ENCODE measurements at places on chromosomes 6 and 20.
A peak's percentile ranks its signal among the peaks of the same experiment; 100 is the strongest.

- DNase-seq, result no peak
Measured at GRCh38 chr20:9550283-9550682, 35.9 kb downstream of the LAMP5 start.

DNA sequence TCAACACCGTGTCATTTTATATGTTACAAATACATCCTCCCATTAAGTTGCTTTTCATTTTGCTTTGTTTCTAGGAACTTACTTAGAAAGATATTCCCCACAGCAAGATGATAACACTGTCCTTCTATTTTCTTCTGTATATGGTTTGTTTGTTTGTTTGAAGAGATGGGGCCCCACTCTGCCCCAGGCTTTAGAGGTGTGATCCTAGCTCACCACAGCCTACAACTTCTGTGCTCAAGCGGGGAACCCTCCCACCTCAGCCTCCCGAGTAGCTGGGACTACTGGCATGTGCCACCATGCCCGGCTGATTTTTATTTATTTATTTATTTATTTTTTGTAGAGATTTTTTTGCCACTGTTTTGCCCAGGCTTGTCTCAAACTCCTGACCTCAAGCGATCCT lies 14.2 kb upstream of the GMDS start:
- DNase-seq, result no peak

GRCh38 chr6:53378208-53378607 lies 29.5 kb upstream of the ELOVL5 start:
- DNase-seq, result no peak

DNA sequence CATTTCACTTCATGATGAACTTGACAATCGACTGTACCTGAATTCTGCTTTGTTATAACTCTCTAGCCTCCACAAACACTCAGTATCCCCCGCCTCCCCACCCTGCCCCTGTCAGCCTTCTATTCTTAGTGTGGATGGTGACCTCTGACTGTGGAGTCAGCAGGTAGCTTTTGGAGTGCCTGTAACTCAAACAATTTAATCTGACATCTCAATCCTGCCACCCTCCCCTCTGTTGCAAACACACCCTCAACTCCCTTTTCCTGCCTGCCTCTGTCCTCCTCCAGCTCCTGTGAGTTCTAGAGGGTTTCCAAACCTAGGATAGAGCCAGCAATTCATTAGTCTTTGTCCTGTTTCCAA lies 20.3 kb downstream of the DAAM2 start:
- DNase-seq, result no peak

DNA sequence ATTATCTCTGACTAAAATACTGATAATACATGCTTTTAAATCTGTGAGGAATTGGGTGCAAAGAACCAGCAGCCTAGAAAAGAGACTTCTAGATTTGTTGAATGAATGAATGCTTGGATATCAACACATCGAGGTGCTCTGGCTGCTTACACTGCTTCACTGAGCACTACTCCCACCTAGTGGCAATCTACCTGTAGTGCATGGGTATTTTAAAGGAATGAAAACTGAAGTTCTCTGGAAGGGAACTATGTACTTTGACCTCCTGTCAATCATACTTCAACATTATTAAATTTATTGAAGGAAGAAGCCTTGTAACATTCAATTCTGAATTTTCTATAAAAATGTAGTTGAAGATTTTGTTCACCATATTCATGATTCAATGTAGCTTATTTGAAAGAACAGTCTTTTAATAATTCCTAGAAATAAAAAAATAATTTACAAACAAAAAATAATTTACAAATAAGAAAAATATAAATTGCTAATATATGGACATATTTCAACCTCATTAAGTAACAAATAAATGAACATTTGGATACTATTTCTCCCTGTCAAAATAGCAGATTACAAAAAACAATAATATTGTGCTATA lies 111.2 kb upstream of the MMS22L start:
- peak; percentile 70 for DNase-seq

Measured in erythroblast (primary cell).